ENCODE measurements at places on chromosomes 6 and 20.

DNA sequence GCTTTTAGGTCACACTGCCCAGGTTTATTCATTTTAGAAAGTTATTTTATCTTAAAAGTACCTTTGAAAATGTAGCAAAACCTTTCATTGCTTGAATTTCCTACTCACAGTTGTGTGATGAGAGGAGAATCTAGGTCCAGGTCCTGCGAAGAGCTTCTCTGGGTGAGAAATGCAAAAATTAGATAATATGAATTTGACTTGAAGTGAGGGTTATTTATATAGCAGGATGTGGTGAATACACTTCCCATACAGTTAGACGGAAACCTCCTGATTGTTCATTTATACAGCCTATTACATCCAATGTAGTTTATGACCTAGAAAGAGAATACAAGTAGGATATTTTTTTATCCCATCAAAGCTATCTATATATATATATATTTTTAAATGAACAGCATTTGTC is 30.5 kb downstream of the CDKAL1 start:
- no peak for DNase-seq

- no peak for DNase-seq
These were observed 1308.1 kb upstream of the GJE1 start for GRCh38 chr6:140824595-140824994.

DNA sequence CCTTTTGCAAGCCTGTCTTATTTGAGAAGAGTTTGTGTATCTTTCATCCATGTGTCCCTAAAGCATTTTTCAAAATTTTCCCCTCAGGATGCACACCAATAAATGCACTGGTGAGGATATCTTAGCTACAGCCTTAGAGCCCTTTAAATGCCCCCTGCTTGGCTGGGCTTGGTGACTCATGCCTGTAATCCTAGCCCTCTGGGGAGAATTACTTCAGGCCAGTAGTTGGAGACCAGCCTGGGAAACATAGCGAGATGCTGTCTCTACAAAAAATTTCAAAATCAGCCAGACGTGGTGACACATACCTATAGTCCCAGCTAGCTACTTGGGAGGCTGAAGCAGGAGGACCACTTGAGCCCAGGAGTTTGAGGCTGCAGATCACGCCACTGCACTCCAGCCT is 33.8 kb upstream of the PLCB4 start:
- no peak for DNase-seq

DNA sequence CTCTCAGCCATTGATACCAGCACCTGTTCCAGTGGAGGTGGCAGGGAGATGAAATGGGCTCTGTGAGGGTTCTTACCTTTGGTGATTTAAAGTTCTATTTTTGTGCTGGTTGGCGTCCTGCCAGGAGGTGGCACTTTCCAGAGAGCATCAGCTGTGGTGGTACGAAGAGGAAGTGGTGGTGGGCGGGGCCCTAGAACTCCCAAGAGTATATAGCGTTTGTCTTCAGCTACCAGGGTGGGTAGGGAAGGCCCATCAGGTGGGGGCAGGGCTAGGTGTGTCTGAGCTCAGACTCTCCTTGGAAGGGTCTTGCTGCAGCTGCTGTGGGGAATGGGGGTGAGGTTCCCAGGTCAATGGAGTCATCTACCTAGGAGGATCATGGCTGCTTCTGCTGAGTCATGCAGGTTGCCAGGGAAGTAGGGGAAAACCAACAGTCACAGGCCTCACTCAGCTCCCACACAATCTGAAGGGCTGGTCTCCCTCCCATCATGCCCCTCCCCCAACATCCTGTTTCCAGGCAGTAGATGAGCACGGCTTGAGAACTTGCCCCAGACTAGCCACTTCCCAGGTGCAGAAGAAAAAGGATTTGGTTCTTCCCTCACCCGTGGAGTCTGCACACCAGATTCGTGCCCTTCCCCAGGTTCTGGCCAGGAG is 46.6 kb downstream of the MOXD1 start:
- DNase-seq = no peak

GRCh38 chr6:34919651-34920050 is 30.6 kb downstream of the ANKS1A start:
- DNase-seq = no peak

DNA sequence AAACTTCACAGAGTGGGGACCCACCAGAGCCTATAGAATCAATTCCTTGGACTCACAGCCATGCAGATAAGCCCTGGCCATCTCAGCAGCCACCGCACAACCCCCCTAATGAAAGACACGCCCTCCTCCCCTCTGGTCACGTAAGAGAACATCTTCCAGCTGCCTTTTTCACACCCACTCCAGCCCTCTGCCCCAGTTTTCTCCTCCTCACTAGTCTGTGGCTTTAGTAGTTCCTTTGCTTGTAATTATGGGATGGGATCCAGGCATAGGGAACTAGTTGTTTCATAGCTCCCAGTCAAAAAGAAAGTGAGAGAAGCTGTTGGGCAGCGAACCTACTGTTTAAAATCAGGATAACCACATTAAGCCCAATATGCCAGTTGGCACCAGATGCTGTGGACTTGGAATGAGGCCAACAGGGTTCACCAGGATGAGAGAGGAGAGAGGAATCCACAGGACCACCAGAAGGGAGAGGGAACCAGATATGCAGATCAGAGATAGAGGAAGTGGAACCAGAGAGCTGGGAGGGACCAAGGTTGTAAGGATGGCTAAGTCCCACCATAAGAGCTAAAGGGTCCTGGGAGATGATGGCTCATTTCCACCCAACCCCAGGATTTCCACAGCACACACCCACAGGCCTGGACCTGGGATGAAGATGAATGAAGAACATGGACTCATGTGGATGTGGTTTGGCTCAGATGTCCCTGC is 9.0 kb upstream of the BTN3A1 start:
- DNase-seq = no peak

GRCh38 chr20:61932199-61932592 is 133.5 kb downstream of the TAF4 start:
- DNase-seq = no peak

- no peak for DNase-seq
These were observed 3.3 kb downstream of the ENTPD6 start for GRCh38 chr20:25198663-25199383.

DNA sequence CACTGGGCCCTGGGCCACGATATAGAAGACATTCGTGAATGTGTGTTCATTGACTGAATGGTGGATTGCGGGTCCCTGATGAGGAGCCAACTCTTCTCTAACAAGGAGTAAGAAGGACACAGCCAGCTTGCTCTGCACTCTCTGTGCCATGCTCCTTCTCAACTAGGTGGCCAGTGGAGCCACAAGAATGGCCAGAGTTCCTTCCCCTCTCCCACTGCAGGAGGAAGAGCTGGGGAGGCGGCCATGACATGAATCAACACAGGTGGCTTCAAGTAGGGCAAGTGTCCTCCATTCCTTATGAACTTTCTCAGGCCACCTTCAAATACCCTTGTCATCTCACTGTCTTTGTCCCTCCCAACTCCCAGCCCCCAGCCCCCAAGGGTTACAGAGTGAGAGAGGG is 305.7 kb downstream of the KIF16B start:
- no peak for DNase-seq

- no peak for DNase-seq
These were observed 12.3 kb upstream of the DSP start for GRCh38 chr6:7529141-7529540.

GRCh38 chr6:28408076-28408802 is 8.7 kb upstream of the ZSCAN12 start:
- DNase-seq = no peak

- no peak for DNase-seq
These were observed 151.6 kb upstream of the KCNG1 start for GRCh38 chr20:51174536-51174935.

- DNase-seq = no peak
These were observed 9.2 kb downstream of the PACRG start for GRCh38 chr6:162736961-162737360.

GRCh38 chr6:147879031-147879580 is 370.6 kb downstream of the SAMD5 start:
- DNase-seq = no peak

GRCh38 chr20:2093883-2094282 is 7.7 kb upstream of the STK35 start:
- DNase-seq = no peak

- no peak for DNase-seq
These were observed 2.4 kb downstream of the LRRN4 start for GRCh38 chr20:6051505-6051904.

DNA sequence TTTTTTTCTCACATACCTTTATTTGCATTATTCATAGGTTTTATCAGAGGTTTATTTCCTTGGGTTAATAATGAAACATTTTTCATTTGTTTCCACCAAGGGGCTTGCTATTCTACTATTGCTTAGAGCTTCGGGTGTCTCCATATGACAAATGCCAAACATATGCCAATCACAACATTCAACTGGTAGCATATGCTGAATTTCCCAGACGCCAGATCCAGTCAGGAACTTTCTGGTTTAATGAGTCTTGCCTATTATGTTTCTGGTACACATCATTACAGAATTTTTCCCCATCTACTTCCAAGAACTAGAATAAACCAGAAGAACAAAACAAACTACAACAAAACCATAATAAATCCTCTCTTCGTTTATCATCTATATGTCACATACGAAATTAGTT is 180.7 kb downstream of the PRKN start:
- no peak for DNase-seq

- no peak for DNase-seq
These were observed 165.5 kb downstream of the SYNE1 start for GRCh38 chr6:152471456-152472265.

DNA sequence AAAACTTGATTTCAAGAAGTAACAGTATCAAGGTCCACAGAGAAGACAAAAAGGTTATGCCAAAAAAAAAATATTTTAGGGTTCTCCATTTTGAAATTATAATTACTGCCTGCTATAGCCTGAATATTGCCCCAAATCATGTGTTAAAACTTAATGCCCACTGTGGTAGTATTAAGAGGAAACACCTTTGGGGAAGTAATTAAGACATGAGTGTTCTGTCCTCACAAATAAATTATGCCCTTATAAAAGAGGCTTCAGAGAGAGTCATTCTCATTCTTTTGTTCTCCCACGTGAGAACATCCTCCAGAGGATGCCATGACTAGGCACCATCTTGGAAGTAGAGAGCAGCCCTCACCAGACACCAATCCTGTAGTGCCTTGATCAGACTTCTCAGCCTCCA is 66.2 kb downstream of the GMDS start:
- DNase-seq = no peak

DNA sequence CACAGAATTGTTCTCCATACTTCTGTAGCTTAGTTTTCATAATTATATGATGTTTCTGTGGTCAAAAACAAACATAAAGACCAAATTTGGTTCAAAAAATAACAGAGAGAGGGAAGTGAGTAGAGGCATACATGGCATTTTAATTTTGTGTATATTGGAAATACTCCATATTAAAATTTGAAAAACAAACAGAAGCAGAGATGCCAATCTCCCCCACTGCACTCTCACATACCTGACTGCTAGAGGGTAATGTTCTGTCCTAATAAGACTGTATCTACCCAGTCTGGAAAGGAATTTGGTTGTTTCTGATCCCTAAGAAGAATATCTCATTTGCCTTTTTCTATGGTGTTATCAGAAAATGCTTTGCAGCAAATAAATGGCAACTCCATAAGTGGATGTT is 959.0 kb upstream of the FLRT3 start:
- DNase-seq = no peak

DNA sequence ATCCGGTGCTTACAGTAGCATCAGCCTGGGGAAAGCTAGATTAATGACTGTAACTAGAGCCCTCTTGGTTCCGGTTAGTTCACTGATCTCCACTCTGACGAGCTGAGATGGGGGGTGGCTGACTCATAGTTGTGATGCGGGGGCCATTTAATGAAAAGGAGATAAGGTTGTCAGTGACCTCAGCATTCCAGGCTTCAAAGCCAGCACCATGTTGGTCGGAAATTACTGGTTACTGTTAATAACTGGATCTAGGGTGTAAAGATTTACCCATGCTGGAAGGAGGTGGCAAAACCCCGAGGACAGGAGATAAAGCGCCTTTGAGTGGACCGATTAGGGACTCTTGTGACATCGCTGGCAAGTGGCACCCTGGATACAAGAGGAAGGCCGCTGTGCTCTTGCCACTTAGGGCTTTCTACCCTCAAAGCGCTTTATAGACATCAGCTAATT is 21.1 kb downstream of the FOXC1 start:
- DNase-seq = no peak
